Hematopoietic multipotent progenitor cell treated with erythropoietin and hydrocortisone succinate and interleukin-3 and kit ligand, for 15 days (in vitro differentiated cells): ENCODE measurements at places on chromosomes 4 and X.

GRCh38 chr4:164856396-164856795, 20.6 kb upstream of the APELA start:
- DNase-seq = no peak

GRCh38 chr4:67869580-67870190, 14.1 kb downstream of the TMPRSS11D start:
- no peak for DNase-seq

- DNase-seq = peak; percentile 30
These were observed 70.5 kb downstream of the SEL1L3 start for GRCh38 chr4:25792200-25792791.

DNA sequence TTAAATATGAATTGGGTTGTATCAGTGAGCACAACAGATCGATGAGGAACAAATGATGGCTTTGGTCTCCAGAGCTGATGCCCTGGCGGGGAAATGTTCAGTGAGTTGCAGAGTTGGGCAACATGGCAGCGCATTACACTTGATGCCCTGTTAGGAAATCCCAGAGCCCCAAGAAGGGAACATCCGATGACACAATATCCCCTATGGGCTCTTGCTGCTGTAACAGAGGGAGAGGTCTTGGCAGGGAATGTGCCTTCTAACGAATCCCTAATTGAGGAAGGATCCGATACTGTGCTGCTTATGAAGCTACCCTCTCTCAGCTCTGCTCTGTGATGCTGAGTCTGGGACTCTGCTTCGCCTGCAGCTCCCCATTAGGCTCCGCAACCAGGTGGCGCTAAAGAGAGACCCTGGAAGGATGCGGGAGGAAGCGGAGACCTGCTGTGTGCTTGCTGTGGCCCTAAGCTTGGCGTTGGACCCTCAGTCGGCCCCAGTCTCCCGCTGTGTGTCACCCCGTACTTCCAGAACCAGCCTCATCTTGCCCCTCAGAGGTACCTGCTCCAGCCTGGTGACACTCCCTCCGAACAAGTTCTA, 38.9 kb downstream of the PDHA1 start:
- DNase-seq = no peak

DNA sequence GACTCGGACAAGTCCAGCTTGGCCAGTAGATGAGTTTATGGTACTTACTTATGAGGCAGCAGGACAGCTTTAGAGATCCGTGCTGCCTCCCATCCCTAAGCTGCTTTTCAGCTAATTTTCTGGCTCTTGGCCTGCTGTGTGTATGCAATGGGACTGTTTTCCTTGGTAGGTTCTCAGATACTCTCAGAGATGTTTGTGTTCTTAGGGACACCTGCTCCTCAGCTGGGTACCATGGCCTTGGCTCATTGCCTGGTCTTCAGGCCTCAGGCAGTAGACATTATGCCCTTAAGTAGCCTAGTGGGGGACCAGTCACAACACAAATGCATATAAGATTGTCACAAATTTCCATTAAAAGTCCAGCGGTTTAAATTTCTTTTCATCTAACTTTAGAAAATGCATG, 688.0 kb downstream of the PCDH7 start:
- no peak for DNase-seq

DNA sequence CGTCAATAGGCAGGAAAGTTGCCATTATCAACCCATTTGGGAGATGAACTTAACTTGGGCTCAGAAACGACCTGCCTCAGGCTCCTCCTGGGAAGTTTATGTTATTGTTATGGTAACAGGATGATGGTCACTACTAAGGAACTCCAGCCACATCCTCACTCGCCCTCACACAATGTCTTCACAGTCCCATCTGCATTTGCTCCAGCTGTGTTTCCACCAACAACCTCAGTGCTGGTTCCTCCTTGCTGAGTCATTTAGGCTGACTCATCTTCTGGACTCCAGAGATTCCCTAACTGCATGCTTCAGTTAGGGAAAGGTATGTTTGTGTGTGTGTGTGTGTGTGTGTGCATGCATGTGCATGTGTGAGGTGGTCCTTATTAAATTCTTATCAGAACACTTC, 293.4 kb upstream of the BOD1L1 start:
- DNase-seq = no peak
